Glomerular endothelial cell (primary cell): ENCODE measurements at places on chromosomes 16 and 17. TPM values are rescaled to one million over a fixed set of nuclear protein-coding genes. Genes with fewer than 3 reads are reported as not detected.

DNA sequence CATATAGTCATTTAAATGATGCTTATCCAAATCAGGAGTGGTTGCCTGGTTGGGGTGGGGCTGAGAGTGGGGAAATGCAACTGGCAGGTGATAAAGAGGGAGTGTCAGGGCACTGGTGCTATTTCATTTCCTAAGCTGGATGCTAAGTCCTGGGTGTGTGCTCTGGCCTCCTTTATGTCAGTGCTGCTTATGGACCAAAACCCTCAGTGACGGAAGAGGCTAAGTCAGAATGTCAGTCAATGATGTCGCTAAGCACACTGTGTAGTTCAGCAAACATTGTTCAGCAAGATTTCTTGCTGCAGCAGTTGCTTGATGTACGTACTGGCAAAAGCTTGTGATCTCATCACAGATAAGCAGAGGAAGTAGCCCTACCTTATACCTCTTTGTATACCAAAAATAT, 16.4 kb upstream of the FLCN start:
- no peak for DNase-seq

The OR2C1 gene
- total RNA-seq = not detected in 2 replicates

- no peak for DNase-seq
Observed at GRCh38 chr16:18853694-18854093, 52.3 kb upstream of the ARL6IP1 start.

The CRYBA1 gene
- not detected in 2 replicates for total RNA-seq

GRCh38 chr17:58786586-58787295, 31.1 kb downstream of the PPM1E start:
- DNase-seq = no peak

DNA sequence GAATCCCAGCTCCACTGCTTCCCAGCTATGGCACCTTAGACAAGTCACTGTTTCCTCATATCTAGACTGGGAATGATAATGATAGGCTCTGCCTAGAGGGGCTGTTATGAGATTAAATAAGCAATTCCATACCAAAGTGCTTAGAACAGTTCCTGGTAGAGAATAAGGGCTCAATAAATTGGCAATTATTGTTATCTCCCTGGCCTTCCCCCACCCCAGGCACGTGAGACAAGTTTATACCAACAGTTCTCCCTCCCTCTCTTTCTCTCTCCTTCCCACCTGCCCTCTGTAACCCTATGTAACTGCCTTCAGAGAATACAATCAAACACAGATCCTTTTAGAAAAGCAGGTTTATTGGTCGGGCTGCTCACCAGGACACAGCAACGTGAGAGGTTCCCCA, 13.9 kb upstream of the STAT3 start:
- DNase-seq = no peak

DNA sequence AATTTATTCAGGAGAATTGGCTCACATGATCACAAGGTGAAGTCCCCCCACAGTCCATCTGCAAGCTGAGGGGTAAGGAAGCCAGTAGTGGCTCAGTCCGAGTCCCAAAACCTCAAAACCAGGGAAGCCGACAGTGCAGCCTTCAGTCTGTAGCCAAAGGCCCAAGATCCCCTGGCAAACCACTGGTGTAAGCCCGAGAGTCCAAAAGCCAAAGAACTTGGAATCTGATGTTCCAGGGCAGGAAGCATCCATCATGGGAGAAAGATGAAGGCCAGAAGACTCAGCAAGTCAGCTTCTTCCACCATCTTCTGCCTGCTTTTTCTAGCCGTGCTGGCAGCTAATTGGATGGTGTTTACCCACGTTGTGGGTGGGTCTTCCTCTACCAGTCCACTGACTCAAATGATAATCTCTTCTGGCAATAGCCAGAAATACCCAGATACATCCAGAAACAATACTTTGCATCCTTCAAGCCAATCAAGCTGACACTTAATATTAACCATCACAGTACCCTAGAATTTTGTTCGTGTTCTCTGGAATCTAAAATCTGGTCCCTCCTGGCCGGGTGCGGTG, 40.4 kb downstream of the TMEM114 start:
- no peak for DNase-seq

- no peak for DNase-seq
Observed at GRCh38 chr16:14489460-14489859, 140.6 kb downstream of the PARN start.

The MLLT6 gene
- 31.7 and 45.8 TPM in 2 replicates for total RNA-seq

DNA sequence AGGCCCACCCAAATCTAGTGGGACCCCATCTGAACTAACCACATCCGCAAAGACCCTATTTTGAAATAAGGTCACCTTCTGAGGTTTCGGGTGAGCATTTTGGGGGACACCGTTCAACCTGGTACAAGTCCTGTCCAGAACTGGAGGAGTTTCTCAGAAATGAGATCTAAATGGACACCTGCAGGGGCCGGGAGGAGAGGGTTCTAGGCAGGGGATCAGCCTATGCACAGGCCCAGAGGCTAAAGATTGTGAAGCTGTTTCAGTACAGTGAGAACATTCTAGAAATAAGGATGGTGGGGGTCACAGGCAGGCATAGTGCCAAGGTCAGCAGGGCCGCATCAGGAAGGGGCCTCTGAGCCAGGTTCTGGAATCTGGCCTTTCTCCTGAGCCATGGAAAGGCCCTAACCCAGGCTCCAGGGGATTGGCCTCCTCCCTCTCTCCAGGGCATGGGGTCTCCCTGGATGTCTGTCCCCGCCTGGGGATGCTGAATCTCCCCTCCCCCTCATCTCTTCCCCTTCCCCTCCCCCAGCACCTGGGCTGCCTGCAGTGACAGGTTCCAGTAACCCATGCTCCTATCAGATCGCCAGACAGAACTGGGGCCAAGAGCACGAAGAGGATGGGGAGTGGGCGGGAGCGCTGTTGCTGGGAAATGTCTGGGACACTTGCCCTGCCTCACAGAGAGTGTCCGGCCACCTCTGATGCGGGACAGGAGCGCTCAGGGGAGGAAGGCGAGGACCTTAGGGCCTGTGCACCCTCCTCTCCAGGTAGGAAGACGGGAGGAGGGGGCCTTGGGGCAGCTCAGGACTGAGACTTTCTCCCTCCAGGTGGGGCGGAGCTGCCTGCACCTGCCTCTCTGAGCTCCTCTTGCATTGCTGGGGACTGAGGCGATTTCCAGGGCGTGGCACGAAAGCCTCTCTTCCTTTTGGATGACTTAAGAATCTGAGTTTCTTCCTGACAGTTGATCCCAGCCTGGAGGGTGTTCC, 321.4 kb upstream of the TNRC6C start:
- DNase-seq = no peak

The LAT gene
- total RNA-seq = 2.3 and 3.0 TPM in 2 replicates

DNA sequence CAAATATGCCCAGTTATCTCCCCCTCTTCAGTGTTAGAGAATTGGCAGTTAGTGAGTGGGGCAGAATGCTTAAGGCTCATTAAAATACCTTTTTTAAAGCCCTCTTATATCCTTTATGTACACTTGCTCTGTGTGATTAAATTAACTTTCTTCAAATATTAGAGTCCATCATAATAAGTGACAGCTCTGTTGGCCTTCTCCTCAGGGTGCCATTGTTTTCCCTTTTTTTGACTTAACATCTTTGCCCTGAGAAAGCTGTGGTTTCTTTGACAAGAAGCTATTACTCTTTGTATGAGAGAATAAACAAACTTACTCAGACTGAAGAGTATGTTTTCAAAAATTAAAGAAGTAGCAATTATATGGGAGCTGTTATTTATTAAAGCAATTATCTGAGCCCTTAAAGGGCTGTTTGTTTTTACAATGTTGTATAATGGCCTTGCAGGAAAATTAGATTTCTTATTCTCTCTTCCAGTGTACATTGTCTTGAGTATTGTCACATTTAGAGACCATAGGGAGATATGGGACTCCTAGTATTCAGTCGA, 13.4 kb downstream of the RBBP6 start:
- DNase-seq = no peak

- DNase-seq = no peak
Observed at GRCh38 chr17:75087182-75087557, 584 bp upstream of the SLC16A5 start.

GRCh38 chr17:16491703-16492612, at the start of gene LRRC75A:
Gene LRRC75A, minus strand, starts transcription at chr17:16492193. Its CDS starts 203 bp downstream, at chr17:16491990.
- no peak for DNase-seq

DNA sequence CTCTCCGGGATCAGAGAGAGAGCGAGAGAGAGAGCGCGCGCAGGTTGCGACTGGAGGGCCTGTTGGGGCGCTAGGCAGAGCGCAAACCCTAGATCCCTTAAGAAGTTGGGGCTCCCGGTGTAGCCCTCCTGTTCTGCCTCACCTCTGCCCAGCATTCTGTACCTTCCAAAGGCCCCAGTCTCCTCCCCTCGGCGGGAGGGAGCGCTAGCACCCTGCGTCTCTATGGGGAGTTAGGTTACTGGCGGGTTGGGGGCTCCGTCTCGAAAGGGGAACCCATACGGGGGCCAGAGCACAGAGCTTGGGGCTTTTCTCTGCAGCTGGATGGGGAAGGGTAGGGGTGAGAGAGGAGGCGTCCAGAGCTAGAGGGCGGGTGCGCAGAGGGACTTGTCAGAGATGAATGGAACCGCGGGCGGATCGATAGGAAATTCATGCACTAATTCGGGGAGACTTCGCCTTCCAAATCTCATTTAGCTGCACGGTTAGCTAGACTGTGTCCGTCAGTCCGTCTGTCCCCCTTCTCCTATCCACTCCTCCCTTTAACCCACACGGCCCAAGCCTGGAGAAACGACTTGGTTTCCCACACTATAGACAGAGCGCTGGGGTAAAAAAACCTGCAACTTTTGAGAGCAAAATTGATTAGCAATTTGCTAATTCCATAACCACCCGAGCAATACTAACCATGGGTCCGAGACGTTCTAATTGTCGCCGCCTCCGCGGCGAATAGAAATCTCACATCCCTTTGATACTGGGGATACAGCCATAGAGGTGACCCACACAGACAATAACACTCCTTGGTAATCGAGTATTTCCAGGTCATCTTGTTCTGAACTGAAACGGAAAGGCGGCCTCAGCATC, 693 bp upstream of the HOXB4 start:
- DNase-seq = no peak

The MCRIP2 gene
- total RNA-seq = 24.1 and 25.7 TPM in 2 replicates
